ENCODE measurements at places on chromosomes 1 and 21.

DNA sequence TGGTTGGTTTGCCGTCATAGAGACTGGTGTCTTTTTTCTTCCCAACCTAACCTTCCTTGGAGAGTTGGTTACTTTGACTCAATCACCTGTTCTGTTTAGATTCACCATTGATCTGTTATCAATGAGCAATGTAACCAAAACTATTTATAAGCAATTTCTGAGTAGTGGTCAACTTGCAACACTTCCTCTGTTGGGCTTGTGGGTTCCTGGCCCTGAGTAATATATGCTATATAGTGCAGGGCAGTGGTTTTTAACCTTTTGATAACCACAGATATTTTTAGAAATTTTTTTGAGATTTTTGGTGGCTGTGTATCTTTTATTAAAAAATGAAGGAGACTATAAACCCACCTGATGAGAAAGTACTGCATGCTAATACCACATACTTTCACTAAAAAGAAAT lies 9.4 kb upstream of the XCL1 start:
- DNase-seq, result no peak

GRCh38 chr1:45850017-45850416 lies 46.6 kb downstream of the MAST2 start:
- no peak for DNase-seq

- DNase-seq, result no peak
Measured at GRCh38 chr1:71809085-71809484, 473.3 kb downstream of the NEGR1 start.

DNA sequence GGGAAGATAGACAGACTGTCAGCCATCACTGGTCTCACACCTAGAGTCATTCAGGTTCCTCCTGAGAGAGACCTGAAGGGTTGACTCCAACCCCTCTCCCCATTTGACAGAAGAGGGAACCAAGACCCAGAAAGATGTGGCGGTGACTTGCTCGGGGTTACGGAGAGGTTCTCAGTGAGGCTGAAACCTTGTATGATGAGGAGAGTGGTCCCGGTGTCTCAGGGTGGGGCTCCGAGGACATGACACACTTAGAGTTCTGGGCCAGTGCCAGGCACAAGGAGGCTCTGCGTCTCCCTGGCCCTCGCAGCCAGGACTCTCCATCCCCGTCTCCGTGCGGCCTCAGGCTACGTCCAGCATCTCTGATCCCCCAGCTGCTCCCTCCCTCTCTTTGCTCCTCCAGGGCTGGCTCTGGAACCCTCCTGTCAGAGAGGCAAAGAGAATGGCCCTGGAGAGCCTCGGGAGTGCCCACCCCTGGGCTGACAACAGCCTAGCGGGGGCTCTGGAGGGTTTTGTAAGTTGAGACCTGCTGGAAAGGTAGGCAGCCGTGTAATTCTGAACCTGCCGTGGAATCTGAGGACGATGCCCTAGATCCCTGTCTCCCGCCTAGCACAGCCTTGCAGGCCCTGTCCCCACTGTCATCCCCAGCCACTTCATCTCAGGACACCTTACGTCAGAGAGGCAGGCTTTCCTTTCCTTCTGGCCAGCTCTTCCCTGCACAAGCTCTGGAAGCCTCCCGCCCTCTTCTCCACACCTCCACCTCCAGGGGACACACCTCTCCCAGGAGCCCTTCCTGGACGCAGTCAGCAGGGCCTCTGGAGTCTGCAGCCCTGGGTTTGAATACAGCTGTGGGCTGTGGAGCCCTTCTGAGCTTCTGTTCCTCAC lies 4.1 kb downstream of the EFHD2 start:
- no peak for DNase-seq

- no peak for DNase-seq
Measured at GRCh38 chr1:67648582-67649326, 36.2 kb upstream of the GADD45A start.

DNA sequence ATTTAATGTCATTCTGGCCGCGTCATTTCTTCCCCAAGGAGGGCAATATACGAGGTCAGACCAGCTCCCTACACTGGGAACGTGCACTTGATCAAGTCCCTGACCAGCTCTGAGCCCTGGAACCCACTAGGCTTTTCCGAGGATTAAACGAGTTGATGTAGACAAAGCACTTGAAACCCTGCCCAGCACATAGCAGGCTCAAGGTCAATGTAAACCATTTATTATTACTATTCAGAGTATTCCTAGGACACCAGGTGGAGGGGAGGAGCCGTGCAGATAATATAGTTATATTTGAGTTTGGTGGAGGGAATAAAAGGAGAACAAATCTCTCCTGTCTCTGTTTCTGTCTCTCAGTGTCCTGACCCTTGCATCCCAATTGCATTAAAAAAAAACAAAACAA lies 174.1 kb upstream of the IGSF21 start:
- DNase-seq, result no peak

GRCh38 chr1:204975568-204976235 lies 67.3 kb upstream of the CNTN2 start:
- peak; percentile 53 for DNase-seq

- DNase-seq, result no peak
Measured at GRCh38 chr1:238789916-238790667, 596.3 kb upstream of the CHRM3 start.

DNA sequence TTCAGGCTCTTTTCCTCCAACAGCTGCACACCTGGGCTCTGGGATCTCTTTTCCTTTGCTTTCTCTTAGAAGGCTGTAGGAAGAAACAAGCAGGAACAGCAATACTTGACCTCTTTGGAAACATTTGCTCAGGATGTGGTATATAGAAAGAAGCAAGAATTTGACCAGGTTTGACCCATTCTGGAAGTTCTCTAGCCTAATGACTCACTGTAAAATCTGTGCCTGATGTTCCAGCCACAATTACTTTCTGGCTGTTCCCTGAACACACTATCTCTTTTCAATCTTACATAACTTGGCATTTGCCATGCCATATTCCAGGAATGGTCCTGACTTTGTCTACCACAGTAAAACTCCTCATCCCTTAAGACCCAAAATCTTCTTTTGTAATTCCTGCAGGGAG lies 419.9 kb upstream of the DAB1 start:
- no peak for DNase-seq

DNA sequence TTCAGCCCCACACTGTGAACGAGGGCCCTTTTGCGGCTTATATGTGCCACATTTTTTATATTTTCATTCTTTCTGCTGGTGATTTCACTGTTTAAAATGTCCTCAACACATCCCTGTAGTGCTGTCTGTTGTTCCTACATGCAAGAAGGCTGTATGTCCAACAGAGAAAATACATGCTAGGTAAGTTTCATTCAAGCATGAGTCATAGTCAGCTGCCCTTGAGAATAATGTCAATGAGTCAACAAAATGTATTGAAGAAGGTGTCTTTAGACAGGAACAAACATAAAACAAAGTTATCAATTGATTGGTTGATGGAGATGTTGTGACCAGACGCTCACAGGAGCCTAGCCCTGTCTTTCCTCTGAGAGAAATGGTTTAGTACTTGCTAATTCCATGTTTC lies 553.4 kb downstream of the PLPP3 start:
- DNase-seq, result no peak

DNA sequence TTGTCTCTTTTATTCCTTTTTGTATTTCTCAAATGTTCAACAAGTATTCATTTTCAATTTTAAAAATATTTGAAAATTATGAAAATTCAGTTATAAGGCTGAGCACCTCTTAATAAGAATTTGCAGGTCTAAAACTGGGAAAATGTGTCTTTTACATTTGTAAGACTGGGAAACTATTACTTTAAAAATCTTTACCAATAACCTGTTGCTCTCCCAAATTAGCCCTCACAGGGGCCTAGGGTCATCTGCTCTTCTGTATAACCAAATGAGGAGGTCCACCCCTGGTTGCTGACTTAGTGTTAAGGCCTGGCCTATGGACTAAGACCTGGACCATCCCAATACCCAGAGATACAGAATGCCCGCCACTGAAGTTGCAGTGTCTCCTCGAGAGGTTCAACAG lies 280.5 kb downstream of the PLPP3 start:
- DNase-seq, result no peak

DNA sequence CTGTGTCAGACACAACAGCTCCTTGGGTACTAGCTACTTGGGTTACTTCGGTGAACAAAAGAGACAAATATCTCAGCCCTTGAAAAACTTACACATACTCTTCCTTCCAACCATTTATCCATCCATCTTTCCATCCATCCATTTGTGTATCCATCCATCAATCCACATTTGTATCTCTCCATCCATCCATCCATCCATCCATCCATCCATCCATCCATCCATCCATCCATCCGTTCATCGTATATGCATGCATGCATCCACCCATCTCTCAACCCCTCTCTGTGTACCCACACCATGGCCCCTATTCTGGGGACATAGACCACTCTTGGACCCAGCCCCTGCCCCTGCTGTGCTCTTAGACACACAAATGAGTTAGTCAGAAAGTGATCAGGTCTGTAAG lies 40.2 kb downstream of the FAAH start:
- no peak for DNase-seq

DNA sequence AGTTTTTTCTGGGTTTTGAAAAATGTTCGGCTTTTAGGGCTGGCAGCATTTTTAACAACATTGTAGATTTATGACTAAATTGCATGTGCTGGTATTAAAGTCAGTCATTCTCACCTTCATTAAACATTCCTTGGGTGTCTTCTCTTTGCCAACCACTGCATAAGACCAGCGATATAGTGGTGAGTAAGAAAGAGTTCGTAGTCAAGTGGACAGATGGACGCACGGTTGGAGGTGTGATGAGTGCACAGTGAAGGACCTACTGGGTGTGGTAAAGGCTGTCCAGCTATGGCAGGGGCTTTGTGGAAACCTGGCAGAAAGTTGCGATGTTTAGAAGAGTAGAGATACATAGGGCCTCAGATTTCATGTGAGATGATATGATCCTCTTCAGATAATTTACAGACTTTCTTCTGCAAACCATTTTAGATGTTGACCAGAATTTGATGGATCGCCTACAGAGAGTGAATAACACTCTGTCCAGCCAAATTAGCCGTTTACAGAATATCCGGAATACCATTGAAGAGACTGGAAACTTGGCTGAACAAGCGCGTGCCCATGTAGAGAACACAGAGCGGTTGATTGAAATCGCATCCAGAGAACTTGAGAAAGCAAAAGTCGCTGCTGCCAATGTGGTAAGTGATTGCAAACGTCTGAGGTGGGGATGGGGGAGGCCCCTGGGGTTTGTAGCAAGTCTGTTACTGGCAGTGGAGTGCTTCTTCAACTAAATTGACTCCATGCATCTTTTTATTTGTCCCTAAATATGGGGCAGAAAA lies 56.0 kb upstream of the LAMC2 start:
- no peak for DNase-seq

DNA sequence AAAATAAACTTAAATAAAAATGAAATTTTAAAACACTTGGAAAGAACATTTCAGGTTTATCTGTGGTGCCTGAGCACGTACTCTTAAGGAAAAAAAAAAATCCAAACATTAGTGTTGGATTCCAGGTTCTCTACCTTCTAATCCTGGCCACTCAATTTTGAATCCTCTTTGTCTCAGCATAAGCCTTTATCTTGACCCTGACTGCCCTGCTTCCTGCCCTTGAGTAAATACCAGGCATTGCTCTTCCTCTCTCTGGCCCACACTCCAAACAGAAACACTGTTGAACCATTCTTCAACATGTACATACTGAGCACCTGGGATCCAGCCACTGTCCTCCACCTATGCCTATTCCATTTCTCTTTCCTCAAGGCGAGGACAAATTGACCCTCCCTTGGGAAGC lies 11.4 kb upstream of the VANGL1 start:
- DNase-seq, result no peak

GRCh38 chr1:109768820-109769219 lies 5.1 kb upstream of the EPS8L3 start:
- no peak for DNase-seq

DNA sequence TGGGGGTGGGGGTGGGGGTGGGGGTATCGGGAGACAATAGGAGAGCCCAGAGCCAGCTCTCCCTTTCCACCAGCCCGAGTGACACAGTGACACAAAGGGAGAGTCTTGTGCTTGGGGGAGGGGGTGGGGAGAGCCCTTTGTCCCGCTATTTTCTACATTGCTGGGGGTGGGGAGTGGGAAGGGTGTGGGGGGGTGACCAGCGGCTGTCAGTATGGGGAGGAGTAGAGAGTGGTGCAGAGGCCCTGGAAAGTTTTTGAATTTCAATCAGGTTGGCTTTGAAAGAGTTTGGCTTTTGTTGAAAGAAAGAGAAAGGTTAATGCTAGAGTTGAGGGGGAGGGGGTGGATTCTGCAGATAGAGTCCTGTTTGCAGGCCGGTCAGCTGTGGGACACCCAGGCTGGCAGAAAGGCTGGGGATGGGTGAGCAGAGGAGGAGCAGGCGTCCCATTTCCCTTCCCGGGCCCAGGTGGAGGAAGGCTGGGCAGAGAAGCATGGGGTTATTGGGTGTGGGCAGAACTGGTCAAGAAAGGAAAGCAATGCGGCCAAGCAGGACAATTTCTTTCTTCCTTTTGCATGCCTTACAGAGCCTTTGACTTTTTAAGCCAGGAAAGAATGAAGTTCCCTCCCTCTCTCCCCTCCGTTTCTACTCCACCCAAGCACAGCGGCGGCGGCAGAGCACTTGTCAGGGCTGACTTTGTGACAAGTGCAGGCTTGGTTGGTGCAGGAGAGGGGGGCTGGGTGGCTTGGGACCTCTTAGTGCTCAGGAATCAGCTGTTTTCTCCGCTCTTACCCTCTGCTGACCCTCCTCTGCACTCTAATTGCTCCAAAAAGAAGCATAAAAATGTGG lies 96.2 kb downstream of the RNF220 start:
- DNase-seq, result no peak

GRCh38 chr1:226337276-226337875 lies 28.4 kb upstream of the LIN9 start:
- DNase-seq, result no peak

GRCh38 chr1:147204080-147204479 lies 21.1 kb downstream of the FMO5 start:
- no peak for DNase-seq

All from activated CD4-positive, alpha-beta T cell treated with anti-CD3 and anti-CD28 coated beads, Interleukin-2, amount 50 U/mL, for 1 hour (primary cell).